ENCODE measurements at places on chromosomes 2 and 18.

DNA sequence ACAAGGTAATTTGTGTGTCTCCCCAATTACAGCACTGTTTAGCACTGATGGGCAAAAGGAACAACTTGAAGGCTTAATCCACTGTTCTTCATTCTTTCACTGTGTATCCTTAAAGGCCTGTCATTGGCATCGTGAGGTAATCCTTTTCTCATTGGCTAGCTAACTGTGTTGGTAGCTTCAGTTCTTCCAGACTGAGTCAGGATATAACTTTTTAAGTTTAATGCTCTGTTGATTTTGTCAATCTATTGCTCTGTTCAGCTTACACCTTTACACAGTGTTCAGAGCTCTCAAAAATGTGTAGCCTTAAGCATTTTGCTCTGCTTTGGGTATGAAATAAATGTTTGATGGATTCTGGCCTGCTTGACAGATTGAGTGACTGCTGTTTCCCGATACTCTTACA is 148.2 kb downstream of the KIAA1328 start:
- no peak for DNase-seq

DNA sequence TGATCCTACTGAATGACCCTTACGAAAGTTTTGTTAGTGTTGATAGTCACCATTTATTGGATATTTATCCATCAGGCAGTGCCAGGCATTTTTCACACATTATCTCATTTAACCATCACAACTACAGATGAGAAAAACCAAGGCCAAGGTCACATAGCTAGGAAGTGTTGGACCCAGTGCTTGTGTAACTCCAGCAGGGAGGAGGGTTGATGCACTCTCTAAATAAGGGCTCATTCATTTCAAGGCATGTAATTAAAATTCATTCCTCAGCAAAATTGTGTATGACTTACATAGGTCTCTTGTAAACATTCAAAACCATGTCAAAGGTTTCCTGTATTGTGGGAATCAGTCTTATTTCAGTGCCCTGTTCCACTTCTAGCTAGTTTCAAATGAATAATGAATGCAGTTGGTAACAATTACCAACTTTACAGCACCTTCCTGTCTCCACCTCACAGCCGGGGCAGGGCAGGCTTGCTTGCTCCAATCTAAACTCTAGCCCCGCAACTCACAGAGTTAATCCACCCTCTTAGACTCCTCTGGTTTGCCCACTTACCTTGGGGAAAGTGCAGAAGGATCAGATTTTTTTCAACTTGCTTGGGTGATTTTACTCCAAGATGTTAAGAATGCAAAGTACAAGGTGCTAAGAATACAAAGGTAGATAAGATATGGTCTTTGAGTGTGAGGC is 5.8 kb upstream of the MAPRE3 start:
- no peak for DNase-seq

DNA sequence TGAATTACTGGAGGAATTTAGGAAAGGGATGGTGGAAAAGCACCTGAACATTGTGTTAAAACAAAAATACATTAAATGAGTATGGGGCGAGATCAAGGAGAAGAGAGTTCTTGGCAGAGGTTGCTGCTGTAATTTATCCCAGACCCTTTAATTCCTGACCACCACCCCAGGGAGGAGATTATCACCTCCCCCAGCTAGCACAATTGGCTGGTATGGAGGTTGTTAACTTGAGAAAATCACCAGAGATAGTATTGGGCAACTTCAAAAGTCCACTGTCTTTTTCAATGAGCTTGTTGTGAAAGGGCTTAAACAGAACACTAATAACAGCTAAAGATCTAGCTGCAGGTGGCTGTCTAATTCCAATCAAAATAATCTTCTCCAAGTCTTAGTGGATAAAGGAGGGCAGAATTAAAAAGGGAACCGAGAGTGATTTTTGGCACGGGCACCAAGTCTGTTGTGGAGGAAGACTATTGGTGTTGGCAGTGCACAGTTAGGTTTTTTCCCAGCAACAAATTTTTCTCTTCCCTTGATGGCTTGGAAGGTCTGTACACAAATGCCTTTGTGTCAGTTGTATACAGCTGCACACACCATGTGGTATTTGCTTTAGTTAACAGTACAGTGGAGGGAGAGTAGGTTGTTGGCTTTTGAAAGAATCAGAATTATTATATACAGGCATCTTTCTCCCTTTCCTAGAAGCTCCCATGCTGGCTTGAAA is 289.5 kb downstream of the SLC4A3 start:
- no peak for DNase-seq

- DNase-seq, result no peak
Measured at GRCh38 chr18:21456428-21457178, 143.9 kb downstream of the ESCO1 start.
